Activated CD8-positive, alpha-beta T cell treated with anti-CD3 and anti-CD28 coated beads, Interleukin-2, amount 10 ng/mL, durations not matched to agents 7 days and 5 days (primary cell): ENCODE measurements at places on chromosomes 16 and 17. TPM values are rescaled to one million over a fixed set of nuclear protein-coding genes. Genes with fewer than 3 reads are reported as not detected.
A peak's percentile ranks its signal among the peaks of the same experiment; 100 is the strongest.

The SLC5A11 gene
- 0.44 TPM for total RNA-seq

The C16orf96 gene
- total RNA-seq = 0.13 TPM

- no peak for DNase-seq
Observed at GRCh38 chr17:40348562-40349476, 15.7 kb downstream of the GJD3 start.

- peak; percentile 98 for DNase-seq
Observed at GRCh38 chr17:78140169-78141051, 5.8 kb upstream of the C17orf99 start.

GRCh38 chr16:81424771-81425170 is 19.8 kb upstream of the CMIP start:
- no peak for DNase-seq

- DNase-seq = no peak
Observed at GRCh38 chr16:73636196-73636595, 588.3 kb upstream of the ZFHX3 start.

- peak; percentile 78 for DNase-seq
Observed at GRCh38 chr17:27602721-27603420, 28.1 kb upstream of the LGALS9 start.

- peak; percentile 92 for DNase-seq
Observed at GRCh38 chr16:89722392-89723278, 1.3 kb downstream of the ZNF276 start.
